Kidney (tissue), 22 donors: ENCODE measurements at places on chromosomes 6 and 20. TPM values are rescaled to one million over a fixed set of nuclear protein-coding genes. Genes with fewer than 3 reads are reported as not detected.

Gene SLC35D3
- not detected for polyA plus RNA-seq

Gene TMC2
- not detected for polyA plus RNA-seq

Gene SOBP
- 5.4 TPM for polyA plus RNA-seq

Gene IYD
- polyA plus RNA-seq: 6.0 TPM

Gene MAK
- not detected for polyA plus RNA-seq

Gene PPIL6
- 6.0 TPM for polyA plus RNA-seq

Gene BICRAL
- 2.7 TPM for polyA plus RNA-seq

Gene HLA-DOA
- polyA plus RNA-seq: 10.8 TPM

Gene GNAS
- 867 TPM for polyA plus RNA-seq

Gene RIPOR3
- 10.5 TPM for polyA plus RNA-seq

Gene SLC17A2
- 0.54 TPM for polyA plus RNA-seq

Gene TMEM244
- polyA plus RNA-seq: not detected

Gene PGBD1
- polyA plus RNA-seq: 3.1 TPM

Gene PCK1
- polyA plus RNA-seq: 551 TPM

Gene IP6K3
- 4.0 TPM for polyA plus RNA-seq

Gene MCHR2
- polyA plus RNA-seq: not detected

Gene OR2B6
- not detected for polyA plus RNA-seq

Gene COL9A3
- polyA plus RNA-seq: 2.3 TPM

Gene IL20RA
- 0.34 TPM for polyA plus RNA-seq

Gene AGER
- polyA plus RNA-seq: 7.1 TPM

Gene UNC5CL
- 41.3 TPM for polyA plus RNA-seq

Gene SPATA2
- polyA plus RNA-seq: 5.8 TPM

Gene B3GALT4
- polyA plus RNA-seq: 14.0 TPM

Gene DOK5
- polyA plus RNA-seq: 4.8 TPM

Gene POPDC3
- polyA plus RNA-seq: not detected

Gene GUCA1A
- polyA plus RNA-seq: not detected

Gene C6orf132
- polyA plus RNA-seq: 5.6 TPM

Gene MAP1LC3A
- polyA plus RNA-seq: 153 TPM

Gene GPR6
- not detected for polyA plus RNA-seq

Gene RUNX2
- polyA plus RNA-seq: 2.3 TPM

Gene OTOR
- polyA plus RNA-seq: not detected

Gene GSTA1
- polyA plus RNA-seq: 725 TPM

Gene TREML2
- not detected for polyA plus RNA-seq

Gene ABHD16B
- not detected for polyA plus RNA-seq

Gene TXLNB
- 0.13 TPM for polyA plus RNA-seq

Gene HFE
- 6.3 TPM for polyA plus RNA-seq

Gene NRSN1
- not detected for polyA plus RNA-seq

Gene RPP40
- polyA plus RNA-seq: 7.4 TPM

Gene TMEM14B
- 147 TPM for polyA plus RNA-seq

Gene FOXQ1
- 6.0 TPM for polyA plus RNA-seq

Gene CD93
- polyA plus RNA-seq: 9.9 TPM

Gene GFOD1
- polyA plus RNA-seq: 2.1 TPM

Gene CPXM1
- polyA plus RNA-seq: 7.1 TPM

Gene PANK2
- polyA plus RNA-seq: 26.8 TPM

Gene RIPOR2
- 1.7 TPM for polyA plus RNA-seq

Gene PLCB1
- polyA plus RNA-seq: 9.4 TPM

Gene CRIP3
- polyA plus RNA-seq: 14.3 TPM

Gene FHL5
- 4.3 TPM for polyA plus RNA-seq
